ENCODE measurements at places on chromosomes 7 and 10.
A peak's percentile ranks its signal among the peaks of the same experiment; 100 is the strongest.

DNA sequence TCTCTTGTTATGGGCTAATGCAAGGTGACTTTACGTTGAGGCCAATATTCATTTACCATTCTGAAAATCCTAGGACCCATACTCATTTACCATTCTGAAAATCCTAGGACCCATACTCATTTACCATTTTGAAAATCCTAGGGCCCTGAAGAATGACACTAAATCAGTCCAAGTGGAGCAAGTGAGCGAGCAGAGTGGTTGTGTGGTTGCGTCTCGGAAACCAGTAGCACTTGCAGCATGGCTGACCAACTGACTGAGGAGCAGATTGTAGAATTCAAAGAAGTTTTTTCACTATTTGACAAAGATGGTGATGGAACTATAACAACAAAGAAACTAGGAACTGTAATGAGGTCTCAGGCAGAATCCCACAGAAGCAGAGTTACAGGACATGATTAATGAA is 6.9 kb downstream of the SAR1A start:
- no peak for DNase-seq

DNA sequence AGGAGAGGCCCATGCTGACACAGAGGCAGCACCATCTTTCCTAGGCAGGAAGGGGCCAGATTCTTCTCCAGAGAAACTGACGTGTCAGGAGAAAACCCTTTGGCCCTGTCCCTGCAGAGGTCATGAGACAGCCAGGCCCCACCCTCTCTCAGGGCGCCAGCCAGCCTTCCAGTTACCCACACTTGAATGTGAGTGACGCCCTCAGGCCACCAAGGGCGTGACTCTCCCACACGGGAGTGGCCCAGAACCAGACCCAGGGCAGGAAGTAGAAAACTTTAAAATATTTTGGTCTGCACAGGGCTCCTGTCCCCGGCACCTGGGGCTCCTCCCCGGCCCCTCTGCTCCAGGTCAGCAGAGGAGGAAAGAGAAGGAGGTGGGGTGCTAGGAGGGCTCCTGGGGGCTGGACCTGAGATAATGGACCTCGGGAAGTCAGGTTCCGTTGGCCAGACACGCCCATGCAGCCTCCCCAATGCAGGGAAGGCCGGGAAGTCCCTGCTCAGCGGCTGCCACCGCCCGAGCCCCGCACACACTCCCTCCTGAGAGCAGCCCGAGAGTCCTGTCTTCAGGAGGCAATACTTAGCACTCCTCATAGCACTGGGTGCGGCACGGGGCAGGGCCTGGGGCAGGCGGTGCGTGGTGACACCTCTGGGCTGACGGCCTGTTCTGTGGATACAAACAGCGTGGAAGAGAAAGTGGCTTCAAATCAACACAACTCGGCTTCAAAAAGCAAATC is 67.0 kb upstream of the CFAP46 start:
- no peak for DNase-seq

DNA sequence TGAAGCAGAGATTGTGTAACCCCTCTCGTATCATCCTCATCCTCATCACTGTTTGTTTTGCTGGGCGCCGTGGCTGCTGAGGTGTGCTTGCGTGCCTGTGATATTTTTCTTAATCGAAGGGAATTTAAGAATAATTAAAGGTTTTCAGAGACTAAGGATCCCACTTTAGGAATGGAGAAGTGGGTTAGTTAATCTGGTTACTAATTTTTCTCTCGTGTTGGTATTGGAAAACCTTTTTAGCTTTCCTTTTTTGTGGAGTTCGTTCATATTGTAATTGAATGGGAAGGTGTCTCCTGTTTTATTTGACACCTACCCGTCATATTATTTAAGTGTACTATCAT is 1.3 kb downstream of the UBN2 start:
- no peak for DNase-seq

DNA sequence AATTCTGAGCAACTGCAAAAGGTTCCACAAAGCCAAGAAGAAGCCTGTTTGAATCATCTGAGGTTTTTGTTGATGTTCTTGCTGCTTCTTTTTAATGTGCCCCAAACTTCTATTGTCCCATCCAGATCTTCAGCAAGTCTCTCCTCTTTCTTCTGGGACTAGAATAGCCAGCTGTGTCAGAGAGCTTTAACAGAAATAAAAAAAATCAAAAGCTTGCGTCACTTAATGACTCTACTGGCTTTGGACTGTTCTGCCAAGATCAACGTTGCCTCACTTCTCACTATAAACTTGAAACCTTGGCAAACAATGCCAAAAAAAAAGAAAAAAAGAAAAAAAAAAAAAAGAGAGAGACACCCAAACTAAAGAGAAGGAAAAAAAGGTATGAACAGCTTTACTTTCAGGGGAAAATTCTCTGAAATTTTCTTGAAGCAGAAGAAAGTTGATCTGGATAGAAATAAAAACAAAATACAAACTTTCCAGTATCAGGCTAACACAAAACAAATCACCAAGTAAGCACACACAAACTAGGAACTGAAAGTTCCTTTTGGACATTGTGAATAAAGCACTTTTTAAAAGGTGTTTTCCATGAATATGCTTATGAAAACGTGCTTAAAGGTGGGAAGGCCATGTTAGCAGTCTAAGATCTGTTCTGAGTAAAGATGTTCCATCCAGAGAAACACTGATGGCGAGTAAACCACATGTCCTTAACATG is 14.8 kb downstream of the USP54 start:
- no peak for DNase-seq

GRCh38 chr7:143892527-143893300 is 9.3 kb downstream of the TCAF1 start:
- no peak for DNase-seq

DNA sequence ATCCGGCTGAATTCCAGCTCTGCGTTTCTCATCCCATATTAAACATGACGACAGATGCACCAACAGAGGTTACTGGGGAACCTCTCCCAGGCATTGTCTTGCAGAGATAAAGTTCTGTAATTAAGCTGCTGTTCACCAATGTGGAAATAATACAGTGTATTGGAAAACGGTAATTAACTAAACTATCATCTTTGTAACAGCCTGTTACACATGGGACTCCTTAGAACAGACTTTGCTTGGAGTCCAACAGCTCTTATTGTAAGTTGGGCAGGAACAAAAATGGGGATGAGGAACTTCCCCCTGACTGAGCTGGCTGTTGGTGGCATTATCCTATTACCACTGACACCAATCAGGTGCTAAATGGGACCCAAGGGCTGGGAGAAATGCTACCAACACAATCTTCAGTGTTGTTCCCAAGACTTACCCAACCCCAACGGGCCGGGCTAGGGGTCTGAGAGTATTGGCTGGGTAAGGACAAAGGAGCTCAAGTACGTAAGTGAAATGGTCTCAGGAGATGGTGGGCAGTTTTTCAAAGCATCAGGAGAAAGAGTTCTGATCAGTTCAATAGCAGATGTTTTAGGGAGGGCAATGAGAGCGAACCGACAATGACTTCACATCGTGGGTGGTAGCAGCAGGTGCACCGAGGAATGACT is 759.4 kb downstream of the GRID1 start:
- no peak for DNase-seq

GRCh38 chr7:155590215-155591018 is 44.1 kb upstream of the CNPY1 start:
- no peak for DNase-seq

- DNase-seq, result peak; percentile 3
Observed at GRCh38 chr7:130669085-130669700, 645 bp upstream of the COPG2 start.

GRCh38 chr7:129907122-129907736 is 45.5 kb downstream of the UBE2H start:
- DNase-seq, result no peak

- DNase-seq, result no peak
Observed at GRCh38 chr10:4945766-4946717, 17.2 kb upstream of the AKR1C1 start.

- no peak for DNase-seq
Observed at GRCh38 chr10:122782911-122783310, 62.7 kb downstream of the CUZD1 start.

DNA sequence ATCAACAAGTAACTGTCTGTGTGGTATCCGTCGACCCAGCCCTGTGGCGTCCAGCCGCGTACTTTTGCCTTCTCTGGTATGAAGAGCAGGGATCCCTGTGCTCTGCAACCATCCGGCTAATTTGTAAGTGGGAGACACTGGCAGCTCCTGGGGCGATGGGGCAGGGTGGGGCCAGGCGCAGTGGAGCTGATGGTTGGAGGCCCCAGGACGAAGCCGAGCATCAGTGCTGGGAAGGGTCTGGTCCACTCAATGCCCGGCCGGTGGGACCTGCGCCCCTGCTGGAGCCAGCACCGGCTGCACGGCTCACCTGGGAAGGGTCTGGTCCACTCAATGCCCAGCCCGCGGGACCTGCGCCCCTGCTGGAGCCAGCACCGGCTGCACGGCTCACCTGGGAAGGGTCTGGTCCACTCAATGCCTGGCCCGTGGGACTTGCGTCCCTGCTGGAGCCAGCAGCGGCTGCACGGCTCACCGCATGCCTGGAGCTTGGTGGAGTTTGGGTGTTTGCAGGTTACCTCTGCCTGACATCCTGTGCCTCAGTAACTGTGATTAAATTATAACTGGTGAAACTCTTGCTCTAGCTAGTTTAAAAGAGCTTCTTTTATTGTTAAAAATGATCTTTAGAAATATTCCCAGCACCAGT is 96.1 kb downstream of the NKX6-2 start:
- no peak for DNase-seq

GRCh38 chr10:131145756-131146155 is 165.8 kb downstream of the TCERG1L start:
- DNase-seq, result no peak

- no peak for DNase-seq
Observed at GRCh38 chr7:158919686-158920085, 63.3 kb downstream of the DYNC2I1 start.

- DNase-seq, result no peak
Observed at GRCh38 chr7:78906735-78907134, 546.7 kb downstream of the MAGI2 start.

DNA sequence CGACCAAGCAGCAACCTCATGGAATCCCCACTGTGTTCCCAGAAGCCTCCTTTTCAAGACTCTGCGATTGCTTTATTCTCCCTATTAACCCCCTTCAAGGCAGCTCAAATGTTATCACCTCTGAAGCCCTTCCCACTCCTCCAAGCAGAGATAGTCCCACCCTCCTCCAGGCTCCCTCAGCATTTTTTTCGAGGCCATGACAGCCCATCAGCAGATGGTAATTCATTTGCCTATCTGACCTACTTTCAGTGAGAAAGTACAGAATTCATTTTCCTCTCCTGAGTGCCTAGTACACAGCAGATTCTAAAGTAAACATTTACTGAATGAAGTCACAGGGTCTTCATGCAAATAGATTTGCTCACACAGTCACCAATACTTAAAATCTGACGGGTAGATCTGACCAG is 47.8 kb downstream of the HERPUD2 start:
- no peak for DNase-seq

DNA sequence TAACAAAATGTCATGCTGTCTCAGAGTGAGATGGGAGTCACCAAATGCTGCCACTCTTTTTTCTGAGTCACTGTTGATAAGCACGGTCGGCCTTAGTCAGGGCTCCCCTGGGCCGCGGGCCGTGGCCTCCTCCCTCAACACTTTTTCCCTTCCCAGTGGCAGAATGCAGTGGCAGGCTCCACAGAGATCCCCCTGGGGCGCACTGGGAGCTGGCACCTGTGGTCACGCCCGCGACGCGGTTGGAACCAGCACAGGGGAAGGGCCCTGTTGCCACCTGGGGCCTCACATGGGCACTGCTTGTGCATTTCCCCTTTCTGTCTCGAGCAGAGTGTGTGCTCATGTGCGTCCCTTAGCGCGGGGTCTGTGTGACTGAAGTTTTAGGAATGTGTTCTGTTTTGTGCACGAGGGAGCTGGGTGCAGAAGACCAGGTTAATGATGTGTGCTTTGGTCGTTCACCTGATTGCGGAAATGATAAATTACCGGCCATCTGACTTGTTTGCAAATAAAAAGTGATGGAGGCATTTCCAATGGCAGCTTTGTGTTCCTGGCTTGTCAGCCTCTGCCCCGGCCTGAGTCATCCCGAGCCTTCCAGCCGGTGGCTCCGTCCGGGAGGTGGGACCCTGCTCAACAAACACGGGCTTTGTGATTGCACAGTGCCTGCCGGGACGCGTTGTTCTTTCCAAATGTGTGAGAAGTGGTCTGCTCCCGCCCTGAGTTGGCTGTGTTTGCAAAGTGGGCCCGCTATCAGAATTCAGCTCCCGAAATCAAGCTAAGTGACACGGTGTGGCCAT is 100.7 kb downstream of the NKX6-2 start:
- DNase-seq, result no peak

DNA sequence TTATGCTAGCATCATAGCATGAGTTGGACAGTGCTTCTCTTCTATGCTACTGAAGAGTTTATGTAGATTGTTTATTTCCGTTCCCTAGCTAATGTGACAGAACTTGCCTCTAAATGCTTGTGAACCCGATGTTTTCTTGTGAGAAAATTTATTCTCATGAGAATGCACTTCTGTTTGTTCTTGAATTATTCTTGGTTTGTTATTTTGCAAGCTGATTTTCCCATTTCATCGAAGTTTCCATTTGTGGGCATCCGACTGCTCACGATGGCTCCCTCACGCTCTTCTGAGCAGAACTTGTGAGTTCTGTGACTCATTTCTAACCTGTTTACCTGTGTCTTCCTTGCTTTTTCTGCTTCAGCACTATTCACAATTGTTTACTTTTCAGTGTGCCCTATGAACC is 59.9 kb downstream of the WDFY4 start:
- no peak for DNase-seq

DNA sequence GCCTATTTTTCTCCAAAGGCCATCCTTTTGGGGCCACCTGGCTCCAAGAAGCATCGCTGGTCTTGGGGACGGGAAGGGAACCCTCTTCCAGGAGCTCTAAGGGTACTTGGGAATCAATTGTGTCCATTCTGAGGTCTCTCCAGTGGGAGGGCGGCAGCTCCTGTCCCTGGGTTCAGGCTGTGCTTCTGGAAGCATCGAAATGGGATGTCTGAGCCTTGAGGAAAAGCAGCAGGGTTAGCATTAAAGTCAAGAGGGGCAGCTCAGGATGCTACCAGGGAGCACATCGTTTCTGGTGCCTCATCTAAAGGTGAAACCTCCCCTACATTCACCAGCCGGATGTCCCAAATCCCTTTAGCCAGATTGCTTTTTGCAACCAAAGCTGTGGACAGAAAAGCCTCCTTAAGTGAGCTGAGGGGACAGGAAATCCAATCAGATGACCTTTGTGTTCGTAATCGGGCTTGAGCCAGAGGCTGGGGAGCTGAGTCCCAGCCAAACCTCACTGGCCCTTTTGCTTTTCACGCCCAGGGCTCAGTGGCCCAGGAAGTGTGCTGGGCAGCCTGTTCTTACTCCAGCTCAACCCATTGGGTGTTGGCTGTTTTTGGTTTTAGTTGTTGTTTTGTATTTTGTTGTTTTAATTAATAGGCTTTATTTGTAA is 88.8 kb upstream of the ANLN start:
- no peak for DNase-seq

DNA sequence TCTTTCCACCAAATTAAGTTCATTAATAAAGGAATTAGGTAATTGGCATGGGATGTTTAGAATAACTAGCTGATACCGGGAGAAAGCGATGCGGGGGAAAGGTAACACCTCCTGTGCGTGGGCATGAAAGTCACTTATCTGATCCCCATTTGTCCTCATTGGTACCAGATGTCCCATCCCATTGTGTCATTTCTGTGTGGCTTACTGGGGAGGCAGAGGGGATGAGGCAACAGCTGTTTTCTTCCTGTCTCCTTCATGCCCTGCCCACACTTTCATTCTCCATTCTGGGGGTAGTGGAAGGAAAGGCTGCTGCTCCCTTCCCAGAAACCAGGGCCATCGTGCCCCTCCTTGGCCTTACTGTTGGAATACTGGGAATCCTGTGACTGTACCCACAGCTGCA is 27.1 kb downstream of the EEPD1 start:
- no peak for DNase-seq

Data from activated T-cell treated with anti-CD3 and anti-CD28 coated beads for 4 hours (primary cell).